ENCODE measurements at places on chromosomes 1 and 21. TPM values are rescaled to one million over a fixed set of nuclear protein-coding genes. Genes with fewer than 3 reads are reported as not detected.

The MAP1LC3C gene
- 0.70 TPM for total RNA-seq

The SPATA46 gene
- total RNA-seq = not detected

The ADAMTS1 gene
- total RNA-seq = 200 TPM

The ALDH4A1 gene
- total RNA-seq = 18.9 TPM

The LGR6 gene
- total RNA-seq = not detected

The MKNK1 gene
- 14.2 TPM for total RNA-seq

The OR2L8 gene
- total RNA-seq = not detected

The IGSF3 gene
- 1.1 TPM for total RNA-seq

The TINAGL1 gene
- total RNA-seq = 278 TPM

The HLX gene
- total RNA-seq = 3.3 TPM

The OR14K1 gene
- not detected for total RNA-seq

The ITGB3BP gene
- 17.6 TPM for total RNA-seq

The CYYR1 gene
- 0.35 TPM for total RNA-seq

The TRIM58 gene
- not detected for total RNA-seq

The PGBD5 gene
- 0.59 TPM for total RNA-seq

The RAB7B gene
- 4.7 TPM for total RNA-seq

The WNT2B gene
- total RNA-seq = 1.2 TPM

The LCE3D gene
- not detected for total RNA-seq

The KLF17 gene
- total RNA-seq = 0.23 TPM

The MYCL gene
- 3.8 TPM for total RNA-seq

The CR1 gene
- not detected for total RNA-seq

The WDR64 gene
- not detected for total RNA-seq

The NTNG1 gene
- 17.3 TPM for total RNA-seq
